ENCODE measurements at places on chromosomes 5 and 9.

GRCh38 chr9:89436963-89437625, 60.8 kb downstream of the SEMA4D start:
- peak; percentile 87 for ATAC-seq

DNA sequence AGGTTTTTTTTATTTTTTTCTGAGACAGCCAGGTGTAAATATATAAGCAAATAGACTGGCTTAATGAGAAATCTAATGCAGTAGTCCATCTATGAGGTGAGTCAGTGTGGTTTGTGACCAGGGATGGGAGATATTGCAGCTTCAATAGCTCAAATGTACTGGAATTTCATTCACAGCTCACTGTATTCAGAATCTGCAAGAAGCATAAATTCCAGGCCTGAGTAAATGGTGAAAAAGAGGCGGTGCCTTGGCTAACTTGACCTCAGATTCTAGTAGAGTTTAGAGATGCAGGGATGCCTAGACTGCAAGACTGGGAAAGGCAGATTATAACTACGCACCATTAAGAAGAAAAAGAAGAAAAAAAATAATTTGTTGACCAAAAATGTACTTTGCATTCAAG, 151.9 kb upstream of the SMC2 start:
- ATAC-seq = no peak

- ATAC-seq = peak; percentile 98
Observed at GRCh38 chr9:36136272-36136893, at the start of gene GLIPR2. Gene GLIPR2 (plus strand): TSS chr9:36136733. CDS start chr9:36136779, 46 bp downstream.

DNA sequence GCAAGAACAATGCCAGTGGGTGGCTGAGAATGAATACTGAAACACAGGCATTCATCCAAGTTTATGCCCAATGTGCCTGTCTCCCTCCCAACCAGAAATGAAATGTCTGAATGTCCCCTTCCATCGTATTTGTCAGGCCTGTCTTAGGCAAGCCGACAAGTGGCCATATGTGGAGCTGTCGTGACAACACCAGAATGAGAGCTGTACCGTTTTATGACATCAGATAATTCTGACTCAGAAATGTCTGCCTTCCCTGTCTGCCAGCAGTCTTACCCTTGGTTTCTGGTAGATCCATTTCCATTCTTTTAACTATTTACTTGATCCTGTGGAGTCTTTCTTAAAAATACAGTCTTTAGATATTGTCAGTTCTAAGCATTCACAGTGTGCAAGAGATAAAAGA, 211.8 kb downstream of the NR3C1 start:
- ATAC-seq = no peak

DNA sequence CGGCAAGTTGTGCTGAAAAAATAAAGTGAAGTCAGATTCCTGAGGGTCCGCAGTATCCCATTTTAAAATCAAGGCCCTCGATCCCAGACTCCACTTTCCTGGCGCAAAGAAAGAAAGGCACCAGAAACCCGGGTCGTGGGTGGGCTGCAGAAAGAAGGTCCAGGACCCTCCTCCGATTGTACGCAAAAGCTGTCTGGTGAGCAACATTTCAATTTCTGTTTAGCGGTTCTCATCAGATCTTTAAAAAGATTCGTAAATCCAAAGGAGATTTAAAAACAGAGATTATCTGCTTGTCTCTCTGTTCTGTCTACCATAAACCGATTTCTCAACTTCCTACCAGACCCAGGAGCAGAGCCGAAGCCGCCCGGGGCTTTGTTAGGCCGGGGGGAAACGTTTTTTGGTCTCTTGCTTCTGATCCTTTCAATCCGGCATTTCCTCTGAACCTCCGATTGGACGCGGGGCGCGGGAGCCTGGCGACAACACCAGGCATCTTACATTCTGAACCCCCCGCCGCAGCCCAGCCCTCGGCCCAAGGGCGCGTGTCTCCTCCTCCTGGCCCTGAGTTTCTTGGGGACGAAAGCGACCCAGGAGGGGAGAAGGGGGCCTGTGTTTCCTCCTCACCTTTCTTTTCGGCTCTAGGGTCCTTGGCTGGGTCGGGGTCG, 746 bp downstream of the NKX2-5 start:
- ATAC-seq = no peak

DNA sequence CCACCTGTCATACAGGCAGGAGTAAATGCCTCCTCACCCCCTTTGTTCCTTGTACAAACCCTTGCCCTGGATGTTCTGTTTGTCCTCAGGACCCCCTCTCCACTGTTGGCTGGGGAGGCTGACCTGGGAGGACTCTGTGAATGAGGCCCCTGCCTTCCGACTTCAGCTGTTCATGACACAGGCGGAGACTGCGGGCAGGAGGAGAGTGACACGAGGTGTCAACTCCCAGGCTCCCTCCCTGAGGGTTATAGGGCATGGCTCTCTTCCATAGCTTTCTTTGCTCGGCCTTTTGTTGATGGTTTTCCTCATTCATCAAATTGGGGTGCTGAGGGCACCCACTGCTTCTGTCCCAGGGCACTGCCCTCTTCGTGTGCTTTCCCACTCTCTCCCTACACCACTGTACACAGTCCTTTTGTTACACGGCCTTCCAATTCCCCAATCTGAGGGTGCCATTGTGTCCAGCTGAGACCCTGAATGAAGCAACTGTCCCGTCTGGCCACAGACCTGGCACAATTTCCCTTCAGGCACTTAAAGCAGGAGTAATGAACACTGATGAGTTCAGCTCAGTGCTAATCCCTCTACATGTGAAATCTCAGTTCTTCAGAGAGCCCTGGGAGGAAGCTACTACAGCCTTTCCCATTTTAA, 33.8 kb downstream of the KCNIP1 start:
- ATAC-seq = no peak

DNA sequence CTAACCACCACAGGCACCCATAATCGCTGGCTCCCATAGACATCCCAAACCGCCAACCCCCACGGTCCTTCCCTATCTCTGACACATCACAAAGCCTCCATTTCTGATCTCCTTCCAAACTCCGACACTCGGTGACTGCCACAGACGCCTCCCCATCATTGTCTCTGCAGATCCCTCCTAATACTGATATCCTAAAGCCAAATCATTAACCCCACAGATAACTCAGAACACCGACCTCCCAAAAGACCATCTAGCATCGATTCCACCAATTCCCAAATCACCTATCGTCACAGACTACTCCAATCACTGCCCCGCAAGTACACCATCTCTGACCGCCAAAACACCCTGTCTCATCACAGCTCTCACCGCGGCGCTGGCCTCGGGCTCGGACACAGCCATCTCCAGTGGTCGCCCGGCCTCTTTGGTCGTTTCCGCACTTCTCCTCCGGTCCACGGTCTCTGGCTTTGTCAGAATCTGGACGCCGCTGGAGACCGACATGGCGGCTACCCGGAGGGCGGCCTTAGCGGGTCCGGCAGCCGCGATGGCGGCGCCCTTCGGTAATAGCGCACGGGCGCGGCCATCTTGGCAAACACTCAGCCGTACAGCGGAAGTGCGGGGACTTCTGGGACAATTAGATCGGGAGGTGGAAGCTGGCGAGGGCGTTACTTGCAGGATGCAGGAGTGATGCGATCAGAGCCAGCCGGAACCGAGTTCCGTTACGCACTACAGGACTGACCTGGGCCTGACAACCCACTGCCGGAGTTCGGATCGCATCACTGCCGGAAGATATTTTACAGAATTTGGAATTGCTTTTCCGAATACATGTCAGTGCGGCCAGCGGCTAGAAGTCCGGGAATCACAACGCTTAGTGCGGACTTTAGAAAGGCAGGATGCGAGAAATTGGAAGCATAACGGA, at the start of gene ZFP37:
Gene ZFP37 (minus strand): TSS at position 534 of the 916 bp plus-strand sequence. CDS start 36 bp downstream, at position 498.
- ATAC-seq = peak; percentile 98

DNA sequence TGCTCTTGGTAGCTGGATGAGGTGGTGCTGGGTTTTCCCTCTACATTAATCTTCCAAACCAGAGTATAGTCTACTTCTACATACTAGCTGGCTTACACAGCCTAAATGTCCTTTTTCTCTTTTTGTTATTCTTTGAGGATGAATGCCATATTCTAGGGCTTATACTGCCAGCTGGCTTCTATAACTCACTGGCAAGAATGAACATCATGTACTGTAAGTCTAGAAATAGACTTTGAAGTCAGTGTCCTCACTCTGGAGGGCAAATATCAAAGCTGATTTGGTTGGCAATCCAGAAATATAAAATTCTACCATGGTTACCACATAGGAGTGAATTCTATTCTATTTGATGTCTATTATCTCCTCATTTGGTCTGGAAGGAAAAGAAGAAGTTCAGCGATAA, 251.7 kb upstream of the TYRP1 start:
- no peak for ATAC-seq

DNA sequence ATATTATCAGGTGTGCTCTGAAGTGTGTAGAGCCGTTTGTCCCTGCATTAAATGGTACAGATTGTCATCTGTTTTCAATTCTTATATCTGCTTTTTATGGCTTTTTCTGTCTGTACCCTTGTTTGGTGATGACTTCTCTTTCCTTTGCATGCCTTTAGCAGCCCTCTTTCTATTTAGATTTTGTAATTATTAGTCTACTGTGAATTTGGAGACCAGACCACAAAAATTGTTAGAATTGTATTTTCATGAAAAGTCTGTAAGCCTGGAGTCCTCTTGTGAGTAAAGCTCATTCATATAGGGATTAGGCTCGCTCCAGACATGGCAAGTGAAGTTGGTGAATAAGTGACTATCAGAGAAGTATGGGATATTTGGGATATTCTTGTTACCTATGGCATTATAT, 41.7 kb downstream of the NFX1 start:
- ATAC-seq = no peak

- peak; percentile 24 for ATAC-seq
Observed at GRCh38 chr9:75438716-75439115, 350.4 kb downstream of the OSTF1 start.

GRCh38 chr9:32783168-32783891, at the start of gene TMEM215:
Gene TMEM215 (plus strand): TSS chr9:32783540. CDS start chr9:32784184, 644 bp downstream.
- no peak for ATAC-seq

DNA sequence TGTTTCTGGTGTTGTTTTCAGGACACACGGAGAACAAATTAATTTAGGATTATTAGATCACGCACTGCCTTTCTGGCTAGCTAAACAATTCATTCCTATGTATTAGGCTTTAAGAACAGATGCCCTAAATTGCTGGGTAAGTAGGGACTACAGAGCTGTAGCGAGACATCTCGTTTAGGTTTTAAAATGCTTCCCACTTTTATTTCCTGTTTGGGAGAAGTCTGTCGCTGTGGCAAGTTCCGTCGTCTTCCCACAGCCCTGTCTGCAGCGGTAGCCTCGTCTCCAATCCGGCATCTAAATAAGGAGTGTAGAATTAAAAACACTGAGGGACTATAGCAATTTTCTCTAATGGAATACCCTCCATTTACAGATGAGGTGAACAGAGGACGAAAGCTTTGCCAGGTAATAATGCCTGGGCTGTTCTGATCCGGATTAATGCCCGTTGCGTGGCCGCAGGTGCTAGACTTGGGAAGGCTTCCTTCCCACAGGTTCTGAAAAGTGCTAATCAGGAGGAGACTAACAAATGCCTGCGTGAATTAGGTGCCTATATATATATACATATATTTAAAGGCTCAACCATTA, 1.3 kb upstream of the TRIM36 start:
- ATAC-seq = no peak

GRCh38 chr5:61603211-61603908, 271.3 kb downstream of the ZSWIM6 start:
- ATAC-seq = no peak

DNA sequence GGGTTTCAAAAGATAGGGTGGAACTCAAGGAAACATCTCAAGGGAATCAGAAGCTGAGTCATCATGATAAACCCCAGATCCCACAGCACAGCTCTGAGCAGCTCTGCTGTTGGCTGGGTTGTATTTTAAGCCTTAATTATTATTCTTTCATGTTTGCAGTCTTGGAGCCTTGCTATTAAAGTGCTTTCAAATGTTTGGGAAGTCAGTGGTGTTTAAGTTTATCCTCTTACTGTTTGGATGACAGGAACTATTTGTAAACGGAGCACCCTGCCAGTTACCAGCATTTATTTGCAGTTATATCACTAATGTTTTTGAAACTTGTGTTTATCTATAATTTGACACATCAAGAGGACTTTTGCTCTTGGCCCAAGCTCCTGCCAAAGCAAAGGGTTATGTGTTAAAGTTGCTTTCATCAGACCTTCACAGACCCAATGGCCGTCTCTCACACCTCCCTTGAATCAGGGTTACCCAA, 141.1 kb upstream of the SPDL1 start:
- no peak for ATAC-seq

- no peak for ATAC-seq
Observed at GRCh38 chr5:135063511-135064234, 29.6 kb upstream of the PITX1 start.

DNA sequence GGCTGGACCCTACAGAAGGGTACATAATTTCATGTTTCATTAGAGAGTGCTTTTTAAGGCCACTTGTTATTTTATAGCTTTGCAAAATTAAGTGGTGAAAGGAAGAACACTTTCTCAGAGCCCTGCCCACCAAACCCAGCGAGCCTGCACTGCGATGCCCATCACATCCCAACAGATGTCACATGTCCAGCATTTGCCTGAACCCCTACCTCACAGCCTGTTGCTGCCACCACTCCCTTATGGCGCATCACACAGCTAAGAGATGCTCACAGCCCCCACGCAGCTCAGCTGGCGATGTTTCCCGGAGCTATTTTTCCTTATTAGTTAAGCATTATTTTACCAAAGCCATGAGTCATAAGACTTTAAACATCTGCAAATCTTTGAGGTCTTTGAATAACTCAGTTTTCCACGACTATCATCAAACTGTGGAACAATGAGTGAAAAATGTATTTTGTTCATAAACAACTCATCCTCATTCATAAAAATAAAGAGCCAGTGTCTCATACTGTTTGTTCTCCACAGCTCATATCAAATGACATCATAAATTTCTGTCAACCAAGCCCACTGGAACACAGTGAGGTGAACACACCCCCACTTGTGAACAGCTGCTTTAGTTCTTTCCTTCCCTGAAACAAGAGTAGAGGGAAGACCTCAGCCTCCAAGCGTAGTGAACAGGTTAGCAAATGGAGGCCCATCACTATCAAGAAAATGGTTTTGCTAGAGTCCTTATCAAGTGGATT, 104.9 kb downstream of the SYK start:
- ATAC-seq = no peak

- no peak for ATAC-seq
Observed at GRCh38 chr5:180806351-180807011, 3.9 kb upstream of the MGAT1 start.

GRCh38 chr9:3497401-3497800, 28.4 kb downstream of the RFX3 start:
- ATAC-seq = no peak

- no peak for ATAC-seq
Observed at GRCh38 chr9:12874395-12874794, 99.6 kb downstream of the LURAP1L start.

DNA sequence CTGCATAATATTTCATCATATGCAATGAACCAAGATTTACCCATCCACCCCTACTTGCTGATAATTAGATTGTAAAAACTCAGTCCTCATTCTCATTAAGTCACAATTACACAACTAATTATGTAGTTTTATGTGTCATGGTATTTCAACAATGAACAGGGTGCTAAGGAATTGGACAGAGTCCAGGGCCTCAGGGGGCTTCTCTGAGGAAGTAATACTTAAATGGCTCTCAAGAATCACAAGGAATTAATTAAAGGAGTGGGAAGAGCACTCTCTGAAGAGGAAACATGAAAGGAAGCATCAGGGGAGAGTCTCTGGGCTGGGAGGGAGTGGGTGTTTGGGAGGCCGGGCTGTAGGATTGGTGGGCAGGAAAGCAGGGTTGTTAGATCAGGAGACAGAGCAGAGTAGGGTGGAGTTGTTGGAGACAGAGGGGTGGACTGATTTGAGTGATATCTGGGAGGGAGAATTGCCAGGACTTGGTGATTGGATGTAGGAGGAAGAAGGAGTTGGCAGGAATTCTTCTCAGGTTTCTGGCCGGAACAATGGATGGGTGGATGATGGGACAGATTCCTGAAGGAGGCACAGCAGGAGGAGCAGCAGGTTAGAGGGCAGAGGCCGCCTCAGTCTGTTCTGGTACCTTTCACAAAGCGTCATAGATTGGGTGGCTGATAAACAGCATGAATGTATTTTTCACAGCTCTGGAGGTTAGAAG, 23.0 kb upstream of the NSG2 start:
- ATAC-seq = no peak
